Lower lobe of right lung (tissue), 2 donors: ENCODE measurements at places on chromosomes 4 and X.

DNA sequence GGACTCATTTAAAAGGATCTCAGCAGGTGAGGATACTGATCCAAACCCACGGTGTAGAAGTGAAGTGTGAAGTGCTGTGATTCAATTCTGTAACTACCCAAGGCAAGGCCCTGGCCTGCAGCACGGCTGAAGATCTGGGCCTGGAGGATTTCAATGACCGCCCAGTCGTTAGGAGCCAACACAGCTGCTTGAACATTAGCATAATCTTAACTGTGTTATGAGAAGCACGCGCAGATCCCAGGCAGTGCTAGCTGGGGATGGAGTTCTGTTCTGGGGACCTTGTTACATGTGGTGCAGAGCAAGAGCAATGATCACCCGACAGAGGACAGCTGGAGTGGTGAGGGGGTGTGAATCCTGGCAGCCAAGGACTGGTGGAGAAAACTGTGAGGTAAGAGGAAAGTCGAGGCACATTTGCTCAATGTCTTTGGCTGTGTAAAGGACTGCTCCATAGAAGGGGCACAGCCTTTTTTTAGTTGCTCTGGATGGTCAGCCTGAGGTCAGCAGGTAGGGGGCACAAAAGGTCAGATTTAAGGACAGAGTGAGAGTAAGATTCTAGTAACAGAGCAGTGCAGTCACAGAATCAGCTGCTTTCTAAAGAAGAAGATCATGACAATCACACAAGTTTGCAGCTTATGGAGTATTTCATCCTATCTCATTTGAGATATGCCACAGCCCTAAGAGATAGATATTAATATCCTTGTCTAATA lies 181.8 kb downstream of the DCLK2 start:
- H3K4me1 ChIP-seq: peaks cover 7% of the 10 kb centered on the region
- no peak overlapping the region for H3K4me3 ChIP-seq
- no peaks in the 10 kb centered on the region for H3K27me3 ChIP-seq
- peaks cover 4% of the 10 kb centered on the region for H3K36me3 ChIP-seq
- no peak overlapping the region for H3K27ac ChIP-seq
- DNase-seq: no peak

DNA sequence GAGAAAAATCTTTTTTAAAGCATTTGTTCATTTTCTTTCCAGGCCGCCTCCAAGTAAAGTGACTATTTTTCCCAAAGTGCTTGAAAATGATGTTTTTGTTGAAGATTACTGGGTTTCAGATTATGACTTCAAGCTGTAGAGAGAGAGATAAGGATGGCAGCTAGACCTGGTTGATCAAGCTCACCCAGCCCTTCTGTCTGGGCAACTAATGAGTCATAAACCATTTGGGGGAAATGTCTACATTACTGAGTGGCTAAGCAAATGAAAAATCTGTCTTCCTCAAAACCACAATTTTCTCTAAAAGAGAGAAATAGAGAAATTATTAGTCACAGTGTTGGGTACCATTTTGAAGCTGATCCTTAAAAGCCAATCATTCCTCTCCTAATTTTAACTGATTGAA lies 355.4 kb upstream of the CPEB2 start:
- no peaks in the 10 kb centered on the region for H3K36me3 ChIP-seq
- DNase-seq: no peak
- H3K27ac ChIP-seq: no peak overlapping the region
- no peaks in the 10 kb centered on the region for H3K27me3 ChIP-seq

DNA sequence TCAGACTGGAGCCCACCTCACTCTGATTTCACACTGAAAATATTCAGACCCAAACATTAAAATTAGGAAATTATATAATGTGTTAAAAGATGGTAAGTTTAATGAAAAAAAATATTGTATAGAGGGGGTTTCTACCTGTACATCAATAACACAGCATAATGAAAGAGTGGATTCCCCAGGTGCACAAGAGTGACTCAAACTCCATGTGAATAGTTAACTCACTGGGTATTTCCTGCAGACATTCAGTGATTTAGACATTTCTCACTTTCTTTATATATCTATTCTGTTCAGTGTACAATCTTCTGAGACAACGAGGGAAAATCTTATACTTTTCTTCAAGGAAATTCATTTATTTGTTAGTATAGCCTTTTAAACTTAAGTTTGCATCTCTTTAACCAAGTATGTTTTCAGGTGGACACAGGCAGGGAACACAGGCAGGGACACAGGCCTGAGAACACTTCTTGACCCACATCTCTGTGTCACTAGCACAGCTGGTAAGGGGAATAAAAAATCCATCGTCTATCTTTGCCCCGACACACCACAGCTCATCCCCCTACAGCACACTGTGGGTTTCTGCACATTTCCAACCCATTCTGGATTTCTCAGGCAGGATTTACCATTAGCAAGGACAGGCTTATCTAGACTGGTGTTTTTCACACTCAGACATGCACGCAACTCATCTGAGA lies 525.5 kb upstream of the BOD1L1 start:
- no peak for DNase-seq
- no peaks in the 10 kb centered on the region for H3K36me3 ChIP-seq
- H3K4me1 ChIP-seq: peaks cover 7% of the 10 kb centered on the region
- no peaks in the 10 kb centered on the region for H3K27me3 ChIP-seq
- H3K27ac ChIP-seq: no peak overlapping the region
- no peak overlapping the region for H3K4me3 ChIP-seq

DNA sequence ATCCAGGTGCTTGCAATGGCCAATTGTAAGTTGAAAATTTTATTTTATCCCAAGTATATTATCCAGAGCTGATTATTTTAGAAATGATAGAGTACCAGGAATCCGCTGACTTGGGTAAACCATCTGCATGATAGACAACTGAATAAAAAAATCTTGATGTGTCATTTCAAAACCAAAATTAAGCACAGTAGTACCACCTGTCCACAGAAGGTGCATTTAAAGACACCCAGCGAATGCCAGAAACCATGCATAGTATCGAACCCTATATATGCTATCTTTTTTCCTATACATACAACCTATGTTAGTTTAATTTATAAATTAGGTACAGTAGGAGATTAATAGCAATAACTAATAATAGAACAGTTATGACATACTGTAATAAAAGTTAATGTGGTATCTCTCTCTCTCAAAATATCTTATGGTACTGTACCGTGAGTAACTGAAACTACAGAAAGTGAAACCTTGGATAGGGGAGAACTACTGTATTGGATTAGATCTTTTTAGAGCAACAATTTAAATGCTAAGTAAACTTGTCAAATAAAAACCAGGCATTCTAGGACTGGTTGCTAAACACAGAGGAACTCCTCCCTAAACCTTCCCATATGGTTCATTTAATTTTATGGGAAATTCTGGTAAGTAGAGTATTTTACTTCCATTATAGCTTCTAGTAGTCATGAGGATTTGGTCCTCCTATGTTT lies 6.2 kb downstream of the NEIL3 start:
- peak overlapping the region; percentile 19 for H3K27ac ChIP-seq
- H3K4me1 ChIP-seq: no peaks in the 10 kb centered on the region
- no peaks in the 10 kb centered on the region for H3K36me3 ChIP-seq
- H3K27me3 ChIP-seq: no peaks in the 10 kb centered on the region

DNA sequence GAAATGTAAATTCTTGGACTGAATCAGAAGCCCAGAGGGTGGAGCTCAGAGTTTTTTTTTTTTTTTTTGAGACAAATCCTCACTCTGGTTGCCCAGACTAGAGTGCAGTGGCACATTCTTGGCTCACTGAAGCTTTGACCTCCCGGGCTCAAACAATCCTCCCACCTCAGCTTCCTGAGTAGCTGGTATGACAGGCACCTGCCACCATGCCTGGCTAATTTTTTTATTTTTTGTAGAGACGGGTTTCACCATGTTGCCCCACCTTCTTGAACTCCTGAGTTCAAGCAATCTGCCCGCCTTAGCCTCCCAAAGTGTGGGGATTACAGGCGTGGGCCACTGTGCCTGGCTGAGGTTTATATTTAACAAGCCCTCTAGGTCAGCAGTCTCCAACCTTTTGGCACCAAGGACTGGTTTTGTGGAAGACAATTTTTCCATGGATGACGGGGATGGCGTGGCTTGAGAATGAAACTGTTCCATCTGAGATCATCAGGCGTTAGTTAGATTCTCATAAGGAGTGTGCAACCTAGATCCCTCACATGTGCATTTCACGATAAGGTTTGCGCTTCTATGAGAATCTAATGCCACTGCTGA lies 76.7 kb downstream of the FHIP1A start:
- no peaks in the 10 kb centered on the region for H3K27me3 ChIP-seq
- no peak overlapping the region for H3K27ac ChIP-seq
- no peaks in the 10 kb centered on the region for H3K4me1 ChIP-seq
- no peaks in the 10 kb centered on the region for H3K36me3 ChIP-seq

DNA sequence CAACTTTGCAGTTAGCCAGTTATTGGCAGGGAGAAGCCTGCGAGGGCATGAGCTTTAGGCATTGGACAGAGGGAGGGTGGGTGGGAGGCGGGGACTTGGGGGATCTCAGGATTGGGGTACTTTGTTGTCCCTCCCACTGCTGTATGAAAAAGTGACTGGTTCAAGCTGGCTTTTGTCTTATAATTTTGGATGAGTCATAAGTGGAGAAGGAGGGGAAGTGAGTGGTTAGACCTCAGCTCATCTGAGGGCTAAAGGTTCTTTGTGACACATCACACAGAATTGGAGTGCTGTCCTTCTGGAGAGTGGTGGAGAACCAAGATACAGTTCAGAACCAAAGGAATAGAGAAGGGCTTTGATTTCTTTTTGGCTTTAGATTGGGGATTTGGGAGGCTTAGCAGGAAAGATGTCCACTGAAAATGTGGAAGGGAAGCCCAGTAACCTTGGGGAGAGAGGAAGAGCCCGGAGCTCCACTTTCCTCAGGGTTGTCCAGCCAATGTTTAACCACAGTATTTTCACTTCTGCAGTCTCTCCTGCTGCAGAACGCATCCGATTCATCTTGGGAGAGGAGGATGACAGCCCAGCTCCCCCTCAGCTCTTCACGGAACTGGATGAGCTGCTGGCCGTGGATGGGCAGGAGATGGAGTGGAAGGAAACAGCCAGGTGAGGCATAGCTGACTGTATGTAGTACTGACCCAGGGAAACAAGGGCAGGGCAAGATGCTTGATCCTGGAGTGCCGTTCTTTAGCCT lies at the start of gene SLC4A4:
TSS of gene SLC4A4 (plus strand) at position 175 of the 748 bp plus-strand sequence.
- no peak within 1 kb of the TSS for H3K27ac ChIP-seq
- H3K27me3 ChIP-seq: no peaks in the 10 kb centered on the region
- no peak within 1 kb of the TSS for H3K4me3 ChIP-seq
- H3K36me3 ChIP-seq: no peaks in the 10 kb centered on the region

DNA sequence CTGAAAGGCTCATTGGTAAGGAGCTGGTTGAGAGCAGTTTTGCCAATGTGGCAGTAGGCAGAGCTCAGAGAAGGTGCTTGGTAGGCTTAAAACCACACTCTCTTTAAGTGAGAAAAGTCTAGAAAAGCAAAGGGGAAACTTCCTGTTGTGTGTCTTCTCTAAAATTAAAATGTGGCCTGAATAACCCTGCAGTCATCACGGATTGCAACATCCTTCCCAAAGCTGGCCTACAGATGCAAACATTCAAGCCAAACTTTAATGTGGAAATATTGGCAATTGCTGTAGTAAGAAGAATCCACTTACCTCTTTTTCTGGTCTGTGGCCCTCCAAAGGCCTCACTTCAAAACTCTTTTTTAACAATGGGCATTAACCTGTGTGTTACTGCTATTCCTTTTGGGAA lies 348.5 kb downstream of the OPHN1 start:
- H3K4me3 ChIP-seq: no peak overlapping the region
- no peaks in the 10 kb centered on the region for H3K36me3 ChIP-seq
- H3K27ac ChIP-seq: no peak overlapping the region

DNA sequence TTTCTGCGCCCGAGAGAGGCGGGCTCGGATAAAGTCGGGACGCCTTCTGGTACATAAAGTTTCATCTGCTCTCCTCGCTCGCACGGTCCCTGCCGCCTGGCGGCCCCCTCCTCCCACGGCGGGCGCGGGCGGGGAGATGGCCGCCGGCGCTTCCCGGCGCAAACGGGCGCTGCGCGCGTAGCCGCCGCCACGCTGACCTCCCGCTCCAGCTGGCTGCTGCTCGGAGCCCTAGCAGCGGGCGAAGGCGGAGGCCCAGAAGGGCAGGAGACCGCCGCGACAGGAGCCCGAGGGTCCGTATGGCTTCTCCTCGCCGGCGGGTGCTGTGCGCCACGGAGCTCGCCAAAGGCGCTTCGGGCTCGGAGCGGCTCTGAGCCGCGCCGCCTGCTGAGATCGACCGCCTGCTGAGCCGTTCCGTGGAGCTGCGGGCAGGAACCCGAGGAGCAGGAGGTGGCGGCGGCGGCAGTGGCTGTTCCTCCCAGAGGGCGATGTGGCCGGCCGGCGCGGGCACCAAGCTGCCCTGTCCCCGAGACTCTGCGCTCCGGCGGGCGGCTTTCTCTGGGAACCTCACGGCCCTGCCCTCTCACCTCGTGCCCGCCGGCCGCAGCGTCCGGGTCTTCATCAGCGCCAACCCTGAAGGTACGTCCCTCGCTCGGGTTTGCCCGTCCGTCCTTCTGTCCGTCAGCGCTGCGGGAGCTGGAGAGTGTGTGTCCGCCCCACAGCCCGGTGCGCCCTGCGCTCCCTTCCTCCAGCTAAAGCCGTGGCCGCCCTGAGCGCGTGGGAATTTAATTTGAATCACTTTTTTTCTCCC lies at the start of gene NWD2:
TSS of gene NWD2 (plus strand) at position 161 of the 808 bp plus-strand sequence. CDS start at position 486, 325 bp downstream.
- DNase-seq: peak; percentile 46
- peaks cover 53% of the 10 kb centered on the region for H3K27me3 ChIP-seq
- H3K27ac ChIP-seq: no peak within 1 kb of the TSS
- peaks cover 17% of the 10 kb centered on the region for H3K4me1 ChIP-seq
- H3K4me3 ChIP-seq: peak within 1 kb of the TSS; percentile 21

DNA sequence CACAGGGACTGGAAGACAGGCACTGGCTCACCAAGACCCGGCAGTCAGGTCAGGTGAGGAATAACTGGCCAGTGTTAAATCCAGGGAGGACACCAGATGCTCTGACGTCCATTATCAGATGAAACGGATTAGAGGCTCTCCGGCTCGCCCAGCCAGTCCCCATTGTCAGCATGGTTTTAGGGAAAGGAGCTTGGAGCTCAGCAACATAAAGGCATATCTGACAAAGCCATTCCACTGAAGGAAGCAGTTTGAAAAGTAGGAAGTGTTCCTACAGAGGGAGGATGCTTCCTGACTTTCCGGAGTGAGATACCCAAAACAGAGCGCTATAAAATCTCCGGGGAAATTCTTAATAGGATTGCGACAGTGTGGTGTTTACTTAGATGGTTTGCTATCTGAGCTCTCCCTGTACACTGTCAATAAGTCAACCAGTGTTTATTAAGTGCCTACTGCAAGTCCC lies 14.8 kb downstream of the NDNF start:
- no peaks in the 10 kb centered on the region for H3K27me3 ChIP-seq
- no peaks in the 10 kb centered on the region for H3K36me3 ChIP-seq
- H3K27ac ChIP-seq: peak overlapping the region; percentile 37
- no peak for DNase-seq

DNA sequence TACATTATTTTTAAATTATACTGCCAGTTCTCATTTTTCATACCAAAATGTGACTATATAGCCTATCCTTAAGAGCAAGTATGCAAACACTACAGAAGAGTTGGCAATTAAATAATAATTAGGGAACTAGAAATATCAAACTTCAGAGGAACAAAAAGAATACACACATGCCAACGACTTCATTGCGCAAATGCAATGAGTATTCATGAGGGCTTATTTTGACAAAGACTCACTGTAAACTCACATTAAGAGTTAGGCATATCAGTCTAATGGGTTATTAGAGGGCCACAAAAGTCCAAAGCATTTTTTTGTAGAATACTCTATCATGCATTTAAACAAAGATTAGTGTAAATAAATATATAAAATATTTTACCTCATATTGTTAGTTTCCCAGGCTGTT lies 31.6 kb downstream of the SLC10A7 start:
- no peaks in the 10 kb centered on the region for H3K36me3 ChIP-seq
- no peak overlapping the region for H3K27ac ChIP-seq
- H3K4me1 ChIP-seq: no peaks in the 10 kb centered on the region
- DNase-seq: no peak
- H3K4me3 ChIP-seq: no peak overlapping the region
